ENCODE measurements at places on chromosomes 7 and 10.

DNA sequence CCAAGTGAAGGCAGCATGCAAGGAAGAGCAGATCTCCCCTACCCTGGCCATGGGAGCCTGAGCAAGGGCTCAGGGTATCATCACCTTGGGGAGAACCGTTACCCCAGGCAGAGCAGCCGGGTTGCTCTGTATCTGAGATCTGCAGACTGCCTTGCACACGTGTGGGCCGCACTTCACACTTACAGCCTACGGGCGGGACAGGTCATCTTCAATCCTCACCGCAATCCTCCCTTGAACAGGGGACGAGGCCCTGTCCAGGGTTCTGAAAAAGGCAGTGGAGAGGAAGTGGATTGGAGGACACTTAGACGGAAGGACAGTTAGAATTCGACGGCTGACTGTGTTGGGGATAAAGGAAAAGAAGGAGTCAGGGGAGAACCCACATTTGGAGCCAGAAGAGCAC, 51.4 kb downstream of the NPS start:
- no peak for DNase-seq

DNA sequence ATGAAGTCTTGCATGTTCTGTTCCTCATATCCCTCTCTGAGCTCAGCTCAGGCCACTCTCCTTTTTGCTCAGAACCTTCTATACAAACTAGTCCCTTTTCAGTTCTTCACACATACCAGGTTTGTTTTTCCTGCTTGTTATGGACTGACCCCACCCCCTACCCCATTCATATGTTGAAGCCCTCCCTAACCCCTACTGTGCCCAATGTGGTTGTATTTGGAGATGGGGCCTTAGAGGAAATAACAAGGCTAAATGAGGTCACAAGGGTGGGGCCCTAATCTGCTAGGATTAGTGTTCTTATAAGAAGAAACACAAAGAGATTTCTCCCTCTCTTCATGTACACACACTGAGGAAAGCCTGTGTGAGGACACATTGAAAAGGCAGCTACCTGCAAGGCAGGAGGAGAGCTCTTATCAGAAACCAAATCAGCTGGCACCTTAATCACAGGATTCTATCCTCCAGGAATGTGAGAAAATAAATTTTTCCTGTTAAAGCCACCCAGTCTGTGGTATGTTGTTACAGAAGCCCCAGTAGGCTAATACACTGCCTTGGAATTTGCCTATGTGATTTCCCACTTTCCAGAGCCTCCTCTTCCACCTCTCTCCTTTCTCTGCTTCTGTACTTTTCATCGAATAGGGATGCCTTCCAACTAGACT, 67.3 kb upstream of the DNAJB12 start:
- no peak for DNase-seq

GRCh38 chr7:107613948-107614347, 33.9 kb downstream of the BCAP29 start:
- no peak for DNase-seq

- DNase-seq, result no peak
These were observed 21.8 kb downstream of the PRKCQ start for GRCh38 chr10:6558272-6558671.

DNA sequence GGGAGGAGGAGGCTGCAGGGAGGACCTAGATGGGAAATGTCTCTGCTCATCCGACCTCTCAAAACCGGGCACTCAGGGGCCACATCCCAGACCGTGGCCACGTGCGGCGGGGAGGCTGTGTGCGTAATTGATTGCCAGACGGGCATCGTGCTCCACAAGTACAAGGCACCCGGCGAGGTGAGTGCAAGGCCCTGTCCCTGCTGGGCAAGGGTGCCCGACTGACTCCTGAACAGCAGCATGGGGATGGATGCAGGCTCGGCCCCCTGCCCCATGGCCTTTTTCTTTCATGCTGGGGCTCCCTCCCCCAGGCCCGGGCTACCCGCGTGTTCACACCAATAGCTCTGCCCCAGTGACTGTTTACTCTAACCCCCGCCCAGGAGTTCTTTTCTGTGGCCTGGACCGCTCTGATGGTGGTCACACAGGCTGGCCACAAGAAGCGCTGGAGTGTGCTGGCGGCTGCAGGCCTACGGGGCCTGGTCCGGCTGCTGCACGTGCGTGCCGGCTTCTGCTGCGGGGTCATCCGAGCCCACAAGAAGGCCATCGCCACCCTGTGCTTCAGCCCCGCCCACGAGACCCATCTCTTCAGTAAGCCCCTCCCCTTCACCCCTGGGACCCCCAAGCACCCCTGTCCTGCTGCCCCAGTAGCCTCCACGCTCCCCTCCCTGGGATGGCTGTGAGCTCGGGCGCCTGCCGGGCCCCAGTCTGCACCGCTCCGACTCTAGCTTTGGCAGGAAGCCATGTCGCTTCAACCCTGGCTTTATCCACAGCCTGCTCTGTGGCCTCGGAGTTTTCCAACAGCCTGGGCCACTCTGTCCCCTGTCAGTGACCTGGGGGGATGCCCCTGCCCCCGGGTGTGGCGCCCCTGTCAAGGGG, 3.9 kb downstream of the LRWD1 start:
- no peak for DNase-seq

DNA sequence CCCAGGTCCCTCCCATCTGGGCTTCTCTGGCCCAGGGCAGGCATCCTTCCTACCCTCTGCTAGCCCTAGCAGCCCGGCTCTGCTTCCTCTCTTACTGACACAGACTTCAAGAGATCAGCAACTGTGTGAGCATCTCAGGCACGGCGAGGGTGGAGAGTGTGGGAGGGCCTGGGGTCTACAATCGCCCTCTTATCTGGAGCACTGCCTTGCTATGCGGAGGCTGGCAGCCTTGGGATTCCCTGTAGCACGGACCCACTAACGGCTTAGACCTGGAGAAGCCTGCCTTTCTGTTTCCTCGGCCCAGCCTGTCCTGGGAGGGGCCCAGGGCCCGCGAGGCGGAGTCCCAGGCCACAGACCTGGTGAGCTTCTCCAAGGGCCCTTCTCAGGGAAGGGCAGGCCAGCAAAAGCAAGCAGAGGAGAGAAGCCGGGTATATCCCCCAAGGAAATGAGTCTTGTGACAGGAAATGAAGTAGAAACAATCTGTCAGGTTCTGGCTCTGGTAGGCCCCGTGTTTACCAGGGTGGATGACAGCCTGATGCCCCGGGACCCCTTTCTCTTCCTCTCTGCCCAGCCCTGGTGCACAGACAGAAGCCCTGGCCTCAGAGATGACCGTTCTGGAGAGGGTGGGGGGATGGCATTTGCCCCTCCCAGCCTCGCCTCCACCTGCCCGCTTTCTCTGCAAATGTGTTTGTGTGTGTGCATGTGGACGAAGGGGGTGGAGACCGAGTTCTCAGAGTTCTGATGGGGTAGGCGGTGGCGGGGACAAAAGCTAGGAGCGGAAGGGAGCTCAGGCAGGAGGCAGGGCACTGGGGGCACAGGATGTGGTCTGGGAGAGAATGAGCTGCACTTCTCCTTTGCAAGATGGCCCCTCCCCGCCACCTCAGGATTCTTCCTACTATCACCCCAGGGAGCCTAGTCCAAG, 2.5 kb downstream of the LRCH4 start:
- peak; percentile 87 for DNase-seq

- no peak for DNase-seq
These were observed 49.4 kb upstream of the OCM start for GRCh38 chr7:5831196-5831595.

- DNase-seq, result no peak
These were observed 176.2 kb upstream of the GDF10 start for GRCh38 chr10:47123716-47124288.

- no peak for DNase-seq
These were observed 78.3 kb downstream of the ELAPOR2 start for GRCh38 chr7:86981127-86981526.

- no peak for DNase-seq
These were observed 87.4 kb upstream of the RNF148 start for GRCh38 chr7:122790132-122790531.

- DNase-seq, result peak; percentile 55
These were observed 57.4 kb downstream of the PPP1R17 start for GRCh38 chr7:31744294-31744874.

- no peak for DNase-seq
These were observed 886.7 kb upstream of the SORCS1 start for GRCh38 chr10:108051218-108051617.

DNA sequence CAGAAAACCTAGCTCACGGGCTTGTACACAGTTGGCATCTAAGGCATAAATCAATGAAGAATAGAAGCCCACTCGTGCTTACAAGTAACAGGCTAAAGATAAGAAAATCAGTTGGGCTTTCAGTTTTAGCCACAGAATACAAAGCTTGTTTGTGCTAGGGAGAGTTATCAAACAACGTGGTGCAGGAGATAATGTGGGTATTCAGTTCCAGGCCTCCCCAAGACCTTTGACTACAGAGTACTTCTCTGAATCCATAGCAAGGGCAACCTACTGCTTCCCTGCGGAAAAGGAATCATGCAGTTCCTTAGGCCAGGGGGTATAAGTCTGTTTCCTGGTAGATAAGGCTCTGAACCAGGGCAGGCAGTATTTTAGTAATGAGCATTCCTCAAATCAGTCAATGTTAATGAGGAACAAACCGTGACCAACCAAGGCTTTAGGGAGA, 219.5 kb upstream of the CSTF2T start:
- no peak for DNase-seq

GRCh38 chr7:136018104-136018503, 40.9 kb upstream of the MTPN start:
- no peak for DNase-seq

DNA sequence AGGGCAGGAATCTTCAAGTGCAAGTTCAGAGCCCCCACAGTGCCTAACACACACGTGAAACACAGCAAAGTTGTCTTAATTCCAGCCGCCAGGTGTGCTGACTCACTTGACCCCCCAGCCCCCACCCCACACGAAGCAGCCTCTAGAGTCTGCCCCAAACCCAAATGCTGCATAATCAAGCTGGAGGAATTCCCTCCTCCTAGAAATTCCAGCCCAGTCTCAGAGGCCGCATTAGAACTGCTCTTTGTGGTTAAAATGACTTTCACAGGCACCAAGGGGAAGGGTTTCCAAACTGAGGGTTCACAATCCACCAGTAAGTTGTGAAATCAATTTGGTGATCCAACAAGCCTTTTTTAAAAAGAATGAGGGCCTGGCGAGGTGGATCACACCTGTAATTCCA, 67.0 kb upstream of the PLXNA4 start:
- no peak for DNase-seq

- no peak for DNase-seq
These were observed 81.7 kb downstream of the NRP1 start for GRCh38 chr10:33252794-33253203.

GRCh38 chr10:48589266-48589665, 15.6 kb downstream of the ARHGAP22 start:
- no peak for DNase-seq

DNA sequence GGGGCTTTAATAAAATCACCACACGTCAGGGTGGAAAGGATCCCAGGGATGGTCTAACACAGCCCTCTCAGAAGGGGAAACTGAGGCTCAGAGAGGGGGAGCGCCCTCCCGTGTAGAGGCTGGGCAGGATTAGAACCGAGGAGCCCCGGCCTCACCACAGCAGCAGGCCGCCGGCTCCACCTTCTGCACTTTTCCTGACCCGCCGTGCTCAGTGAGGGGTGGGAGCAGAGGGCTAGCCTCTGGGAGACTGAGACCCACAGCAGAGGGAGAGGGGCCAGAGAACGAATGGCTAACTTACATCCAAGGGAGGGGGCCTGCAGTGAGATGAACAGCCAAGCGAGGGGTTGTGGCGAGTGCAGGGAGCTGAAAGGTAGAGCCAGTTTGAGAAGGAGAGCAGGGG, 79.5 kb downstream of the COL13A1 start:
- DNase-seq, result no peak
